Esophagus squamous epithelium (tissue), 5 donors: ENCODE measurements at places on chromosomes 2 and 18.

DNA sequence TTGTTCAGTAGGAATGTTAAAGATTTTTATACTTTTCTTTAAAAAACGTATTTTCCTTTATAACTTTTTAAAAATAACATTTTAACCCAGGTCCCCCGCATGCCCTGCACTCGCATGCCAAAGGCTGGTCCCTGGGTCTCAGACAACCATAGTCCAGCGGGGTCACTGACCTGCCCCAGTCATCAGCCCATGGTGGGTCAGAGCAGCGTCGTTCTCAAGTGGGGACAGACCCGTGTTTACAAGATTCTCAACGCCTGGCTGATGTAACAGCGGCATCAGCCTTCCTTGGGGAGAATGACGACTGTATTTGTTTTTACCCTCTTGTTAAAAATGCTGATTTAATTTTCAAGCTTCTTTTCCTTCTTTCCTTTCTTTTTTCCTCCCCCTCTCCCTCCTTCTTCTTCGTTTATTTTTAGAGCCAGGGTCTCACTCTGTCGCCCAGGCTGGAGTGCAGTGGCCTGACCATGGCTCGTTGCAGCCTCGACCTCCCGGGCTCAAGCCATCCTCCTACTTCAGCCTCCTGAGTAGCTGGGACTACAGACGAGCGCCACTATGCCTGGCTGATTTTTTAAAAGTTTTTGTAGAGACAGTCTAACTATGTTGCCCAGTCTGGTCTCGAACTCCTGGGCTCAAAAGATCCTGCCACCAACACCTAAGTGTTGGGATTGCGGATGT, 1.0 kb upstream of the EFHD1 start:
- DNase-seq, result no peak

DNA sequence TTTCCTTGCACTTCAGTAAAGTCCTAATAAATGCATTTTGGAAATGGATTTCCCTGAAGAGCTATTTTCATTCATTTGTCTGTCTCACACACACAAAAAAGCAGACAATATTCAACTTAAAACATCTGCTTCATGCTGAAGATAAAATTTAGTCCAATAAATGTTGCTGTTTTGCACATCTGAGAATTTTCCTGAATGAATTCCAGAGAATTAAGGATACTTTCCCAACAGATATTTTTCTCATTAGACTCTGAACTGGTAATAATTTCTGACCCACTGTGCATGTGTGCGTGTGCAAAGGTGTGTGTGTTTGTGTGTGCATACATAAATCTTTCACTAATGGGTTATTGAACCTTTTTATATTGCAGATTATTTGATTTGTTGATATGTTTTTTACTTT, 390.2 kb upstream of the TMEFF2 start:
- no peak for DNase-seq

GRCh38 chr2:241040081-241040803, 41.8 kb downstream of the SNED1 start:
- DNase-seq, result no peak

DNA sequence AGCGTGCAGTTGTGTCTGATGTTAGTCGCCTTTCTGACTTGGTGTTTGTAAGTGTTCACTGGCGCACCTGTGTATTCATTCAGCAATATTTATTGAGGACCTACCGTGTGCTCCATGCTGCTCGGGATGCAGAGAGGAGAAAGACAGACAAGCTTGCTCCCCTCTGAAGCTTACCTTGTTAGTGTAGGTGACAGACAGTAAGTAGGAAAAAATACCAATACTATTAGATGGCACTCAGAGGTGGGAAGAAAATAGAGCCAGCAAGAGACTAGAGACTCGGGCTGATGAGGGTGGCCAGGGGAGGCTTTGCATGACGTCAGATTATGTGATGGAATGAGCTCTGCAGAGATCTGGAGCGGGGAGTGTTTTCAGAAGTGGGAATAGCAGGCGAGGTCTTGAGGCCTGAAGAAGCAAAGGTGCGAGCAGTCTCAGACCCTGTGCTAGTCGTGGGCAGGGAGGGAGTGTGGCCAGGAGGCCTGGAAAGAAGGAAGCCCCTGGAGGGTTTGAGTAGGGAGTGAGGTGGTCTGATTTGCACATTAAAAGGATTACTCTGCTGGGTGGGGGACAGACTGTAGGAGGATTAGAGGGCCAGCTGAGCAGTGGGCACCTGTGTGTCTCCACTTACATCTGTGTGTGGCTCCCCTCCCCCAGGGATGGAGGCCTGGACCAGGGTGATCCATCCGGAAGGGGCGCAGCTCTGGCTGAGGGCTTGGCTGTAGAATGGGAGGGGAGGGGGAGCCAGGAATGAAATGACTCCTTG, 11.8 kb downstream of the MTCL1 start:
- DNase-seq, result no peak

DNA sequence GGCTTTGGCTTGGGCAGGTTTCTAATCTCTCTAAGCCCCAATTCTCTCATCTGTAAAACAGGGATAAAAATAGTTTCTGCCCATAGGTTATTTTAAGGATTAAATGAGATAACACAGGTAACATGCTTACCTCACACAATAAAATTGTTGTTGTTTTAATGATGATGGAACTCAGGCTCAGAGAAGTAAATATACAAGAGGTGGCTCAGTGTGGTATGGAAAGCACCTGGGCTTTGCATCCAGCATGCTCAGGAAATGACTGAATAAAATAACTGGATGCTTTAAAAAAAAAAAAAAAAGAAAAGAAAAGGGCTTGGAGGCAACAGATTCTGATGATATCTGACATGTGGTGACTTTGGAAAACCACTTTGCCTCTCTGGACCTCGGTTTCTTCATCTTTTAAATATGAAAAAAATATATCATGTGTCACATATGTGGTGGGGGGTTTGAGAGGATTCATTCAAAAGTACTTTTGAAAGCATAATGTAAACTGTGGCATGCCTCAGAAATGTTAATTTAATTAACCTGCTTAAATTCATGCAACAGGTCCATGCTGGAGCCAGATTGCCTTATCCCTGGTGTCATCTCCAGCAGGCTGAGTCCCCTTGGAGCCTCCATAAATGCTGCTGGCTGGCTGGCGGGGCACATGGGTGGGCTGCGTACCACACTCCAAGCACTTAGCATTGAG, 112.8 kb upstream of the CDC42EP3 start:
- no peak for DNase-seq

DNA sequence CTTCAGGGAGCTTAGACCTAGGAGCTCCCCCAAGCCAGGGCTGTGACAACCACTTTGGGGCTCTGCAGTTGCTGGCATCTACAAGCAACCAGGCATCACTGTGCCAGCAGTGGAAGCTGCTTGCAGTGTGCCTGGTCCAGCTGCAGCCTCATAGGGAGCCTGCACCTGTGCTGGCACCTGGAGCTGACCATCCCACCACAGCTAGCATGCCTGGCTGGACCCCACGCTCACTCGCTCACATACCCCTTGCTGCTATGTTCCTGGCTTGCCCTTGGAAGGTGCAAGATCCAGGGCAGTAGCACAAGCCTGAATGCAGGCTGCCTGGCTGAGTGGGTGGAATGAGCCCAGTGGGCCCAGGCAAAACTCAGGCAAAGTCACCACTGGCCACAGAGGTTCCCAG, 82.5 kb downstream of the ZNF804A start:
- no peak for DNase-seq

- DNase-seq, result no peak
These were observed 161.0 kb upstream of the ZFP36L2 start for GRCh38 chr2:43387092-43388062.

- DNase-seq, result no peak
These were observed 888 bp upstream of the ADCY3 start for GRCh38 chr2:24920809-24921441.

DNA sequence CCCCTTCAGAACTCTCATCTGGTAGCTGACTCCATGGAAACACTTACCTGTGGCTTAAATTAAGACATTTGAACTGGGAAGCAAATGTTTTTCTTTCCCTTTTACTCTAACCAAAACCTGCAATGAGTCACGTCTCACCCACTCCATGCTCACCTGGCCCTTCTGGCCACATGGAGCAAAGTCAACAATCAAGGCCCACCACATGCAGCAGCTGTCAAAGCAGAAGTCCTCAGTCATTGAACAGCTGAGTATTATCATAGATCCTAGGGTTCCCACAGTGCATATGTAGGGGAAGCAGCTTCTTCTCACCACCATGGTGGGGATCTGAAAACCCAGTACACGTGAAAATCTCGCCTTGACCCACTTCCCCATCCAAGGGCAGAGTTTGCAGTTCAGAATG, 12.3 kb upstream of the MEP1B start:
- DNase-seq, result no peak

- no peak for DNase-seq
These were observed 24.0 kb upstream of the SULT1C3 start for GRCh38 chr2:108215794-108216211.

DNA sequence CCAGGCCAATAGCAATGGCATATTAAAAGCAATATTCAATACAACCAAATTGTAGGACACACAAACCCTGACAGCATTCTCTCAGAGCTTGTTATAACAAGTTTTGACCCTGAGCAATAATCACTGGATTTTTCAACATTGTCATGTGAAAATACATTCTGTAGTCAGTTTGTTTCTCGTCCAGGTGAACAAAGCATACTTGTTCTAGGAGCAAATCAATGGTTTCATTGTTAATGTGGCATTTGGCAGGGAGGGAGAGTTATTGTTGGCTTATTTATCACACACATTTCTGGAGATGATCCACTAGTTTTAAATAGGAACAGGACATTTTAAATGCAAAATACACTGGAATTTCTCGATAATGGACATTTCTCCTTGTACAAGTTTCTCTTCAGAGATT, 69.9 kb upstream of the L3MBTL4 start:
- no peak for DNase-seq

GRCh38 chr18:27608742-27609141, 423.6 kb upstream of the CHST9 start:
- DNase-seq, result no peak

- no peak for DNase-seq
These were observed 85.5 kb downstream of the DSC3 start for GRCh38 chr18:30957066-30957465.

DNA sequence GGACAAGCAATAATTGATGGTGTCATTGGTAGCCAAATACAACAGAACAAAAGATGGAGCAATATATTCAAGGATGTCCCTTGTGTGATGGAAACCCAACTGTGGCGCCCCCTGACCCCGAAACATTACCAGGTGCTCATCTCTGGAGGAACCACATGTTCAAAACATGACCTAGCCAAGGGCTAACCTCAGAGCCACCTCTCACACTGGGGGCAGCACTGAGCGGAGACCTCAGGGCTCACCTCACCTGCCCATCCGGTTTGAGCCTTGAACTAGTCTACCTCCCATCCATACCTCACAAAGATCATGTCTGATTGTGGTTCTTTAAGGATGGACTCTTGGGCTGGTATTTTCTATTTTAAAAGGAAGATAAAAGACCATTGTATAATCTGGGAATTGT, 314.4 kb upstream of the CDH7 start:
- no peak for DNase-seq

- DNase-seq, result no peak
These were observed 599.2 kb downstream of the NR4A2 start for GRCh38 chr2:155733091-155733853.

- DNase-seq, result no peak
These were observed 17.4 kb upstream of the AP1S3 start for GRCh38 chr2:223854741-223855140.
